ENCODE measurements at places on chromosomes 5 and 9.

GRCh38 chr5:56751572-56752313 lies 63.6 kb upstream of the MAP3K1 start:
- no peak for DNase-seq

- no peak for DNase-seq
These were observed 183.7 kb downstream of the GLIS3 start for GRCh38 chr9:4116071-4116581.

DNA sequence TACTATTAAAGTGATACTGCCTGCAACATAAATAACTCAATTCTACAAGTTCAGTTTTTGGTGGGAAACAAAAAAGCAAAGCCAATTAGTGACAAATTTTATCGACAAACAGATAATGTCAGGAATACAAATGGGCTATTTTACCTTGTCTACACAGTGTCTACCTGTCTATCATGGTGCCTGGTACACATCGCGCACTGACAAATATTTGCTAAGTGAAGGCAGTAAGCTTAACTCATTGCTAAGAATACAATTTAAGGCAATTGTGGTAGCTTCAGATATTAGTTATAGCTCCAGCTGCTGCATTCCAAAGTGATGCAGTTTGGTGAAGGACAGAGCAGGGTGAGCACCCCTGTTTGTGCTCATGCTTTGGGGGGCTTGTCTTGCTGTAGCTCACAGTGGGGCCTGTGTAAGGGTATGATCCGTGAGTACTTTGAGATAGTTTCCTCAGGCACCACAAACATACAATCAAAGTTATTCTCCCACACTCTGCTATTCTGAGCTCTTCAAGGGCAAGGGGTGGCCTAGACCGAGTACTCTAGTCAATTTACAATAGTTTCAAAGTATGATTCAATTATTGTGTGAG lies 24.7 kb downstream of the ELL2 start:
- no peak for DNase-seq

GRCh38 chr5:40685193-40685592 lies 5.5 kb downstream of the PTGER4 start:
- DNase-seq = no peak

DNA sequence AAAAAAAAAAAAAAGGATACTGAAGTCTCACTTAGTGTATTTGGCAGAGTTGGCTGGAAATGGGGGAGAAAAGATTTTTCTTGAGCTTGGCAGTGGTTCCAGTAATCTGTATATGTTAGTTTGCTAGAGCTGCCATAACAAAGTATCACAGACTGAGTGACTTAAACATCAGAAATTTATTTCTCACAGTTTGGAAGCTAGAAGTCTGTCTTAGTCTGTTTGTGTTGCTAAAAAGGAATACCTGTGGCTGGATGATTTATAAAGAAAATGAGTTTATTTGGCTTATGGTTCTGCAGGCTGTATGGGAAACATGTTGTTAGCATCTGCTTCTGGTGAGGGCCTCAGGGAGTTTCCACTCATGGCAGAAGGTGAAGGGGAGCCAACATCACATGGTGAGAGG lies 89.6 kb upstream of the CEP78 start:
- DNase-seq = no peak

DNA sequence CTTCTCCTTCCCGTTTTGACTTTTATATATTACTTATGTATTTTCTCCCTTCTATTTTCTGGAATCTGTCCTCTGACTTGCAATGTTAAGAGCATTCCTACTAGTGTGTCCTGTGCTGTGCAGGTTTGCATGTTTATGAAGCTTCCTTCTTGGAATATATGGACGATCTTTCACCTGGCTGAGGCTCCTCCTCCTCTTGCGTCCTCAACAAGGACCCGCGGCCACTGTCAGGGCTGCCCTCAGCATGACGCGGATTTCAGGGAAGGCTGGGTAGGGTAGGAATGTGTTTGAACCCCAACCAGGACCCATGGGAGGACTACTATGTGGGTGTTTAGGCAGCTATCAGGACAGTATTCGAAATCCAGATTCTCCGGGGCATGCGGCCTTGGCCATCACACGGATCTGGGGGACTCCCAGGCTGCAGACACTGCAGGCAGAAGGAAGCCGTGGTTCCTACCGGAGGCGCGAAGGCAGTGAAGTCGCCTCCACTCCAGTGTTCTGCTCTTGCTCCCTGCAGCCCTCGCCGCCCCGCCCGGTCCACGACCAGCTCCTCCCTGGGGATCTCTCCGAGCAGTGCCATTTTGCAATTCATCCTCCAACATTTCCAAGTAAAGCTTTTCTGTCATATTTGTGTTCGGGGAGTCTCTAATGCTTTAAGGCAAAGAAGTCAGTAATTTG lies 37.0 kb upstream of the OSMR start:
- DNase-seq = no peak

DNA sequence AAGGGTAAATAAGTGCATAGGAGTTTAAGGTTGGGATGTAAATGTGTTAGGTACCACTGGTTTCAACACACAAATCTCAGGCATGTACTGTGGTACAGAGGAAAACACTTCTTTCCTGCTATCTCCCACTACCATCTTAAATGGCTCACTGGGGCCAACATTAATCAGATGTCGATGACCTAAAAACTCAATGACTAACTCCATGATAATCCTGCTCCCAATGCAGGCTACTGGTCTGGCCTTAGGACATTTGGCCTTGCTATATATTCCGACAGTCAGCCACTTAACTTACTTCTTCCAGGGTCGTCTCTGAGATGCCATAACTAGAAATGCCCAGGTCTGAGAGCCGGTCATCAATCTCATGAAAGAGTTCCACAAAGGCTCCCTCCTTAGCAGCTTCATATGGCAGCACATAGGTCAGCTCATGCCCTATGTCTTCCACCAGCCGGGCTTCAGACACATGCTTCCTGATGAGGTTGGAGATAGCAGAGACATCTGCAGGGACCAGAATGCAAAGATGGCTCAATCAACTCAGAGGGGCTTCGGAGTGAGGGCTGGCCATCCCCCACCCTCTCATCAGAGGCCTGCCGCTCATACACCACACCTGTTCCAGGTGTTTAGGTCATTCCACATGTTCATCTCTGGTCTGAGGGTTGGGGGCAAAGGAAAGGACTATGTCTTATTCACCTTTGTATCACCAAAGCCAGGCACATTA lies 52.1 kb downstream of the NIPSNAP3B start:
- DNase-seq = no peak

- DNase-seq = no peak
These were observed 482.2 kb upstream of the PAPPA start for GRCh38 chr9:115671236-115671962.

DNA sequence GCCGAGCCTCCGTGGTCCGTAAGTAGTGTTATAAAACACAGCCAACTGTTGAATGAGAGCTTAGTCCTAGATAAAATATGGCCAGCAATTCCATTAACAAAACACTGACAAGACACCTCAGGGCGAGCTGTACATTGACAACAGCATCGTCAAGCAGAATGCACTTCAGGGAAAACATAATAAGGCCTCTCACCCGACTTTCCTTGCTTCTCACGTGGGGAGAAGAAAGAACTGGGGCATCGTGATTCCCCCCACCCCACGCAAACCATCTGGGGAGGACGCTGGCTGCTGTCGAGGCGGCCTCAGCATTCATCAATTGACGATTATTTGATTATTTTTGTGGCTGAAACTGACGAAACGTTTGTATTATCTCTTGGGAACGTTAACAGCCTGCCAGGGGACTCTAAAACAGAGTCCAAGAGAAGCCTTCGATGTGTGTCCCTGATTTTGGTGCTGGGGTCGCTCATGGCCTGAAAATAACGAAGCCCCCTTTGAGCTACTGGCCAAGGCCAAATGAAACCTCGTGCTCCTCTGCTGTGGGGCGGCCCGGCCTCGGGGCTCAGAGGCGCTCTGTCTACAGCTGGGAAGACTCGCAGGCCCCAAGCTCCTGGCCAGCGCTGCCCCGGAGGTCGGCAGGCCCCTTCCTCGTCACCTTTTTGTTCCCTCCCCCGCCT lies 464 bp downstream of the GDF9 start:
- DNase-seq = no peak

- DNase-seq = no peak
These were observed 5.6 kb downstream of the EFNA5 start for GRCh38 chr5:107665036-107665570.

- DNase-seq = no peak
These were observed 288.9 kb downstream of the RAB3C start for GRCh38 chr5:58871648-58872242.

GRCh38 chr5:139955053-139955605 lies 88.0 kb downstream of the NRG2 start:
- DNase-seq = no peak

- DNase-seq = no peak
These were observed 13.9 kb downstream of the TGFBI start for GRCh38 chr5:136042665-136043121.

- DNase-seq = peak; percentile 91
These were observed 83.4 kb downstream of the RAPGEF1 start for GRCh38 chr9:131656356-131657036.

DNA sequence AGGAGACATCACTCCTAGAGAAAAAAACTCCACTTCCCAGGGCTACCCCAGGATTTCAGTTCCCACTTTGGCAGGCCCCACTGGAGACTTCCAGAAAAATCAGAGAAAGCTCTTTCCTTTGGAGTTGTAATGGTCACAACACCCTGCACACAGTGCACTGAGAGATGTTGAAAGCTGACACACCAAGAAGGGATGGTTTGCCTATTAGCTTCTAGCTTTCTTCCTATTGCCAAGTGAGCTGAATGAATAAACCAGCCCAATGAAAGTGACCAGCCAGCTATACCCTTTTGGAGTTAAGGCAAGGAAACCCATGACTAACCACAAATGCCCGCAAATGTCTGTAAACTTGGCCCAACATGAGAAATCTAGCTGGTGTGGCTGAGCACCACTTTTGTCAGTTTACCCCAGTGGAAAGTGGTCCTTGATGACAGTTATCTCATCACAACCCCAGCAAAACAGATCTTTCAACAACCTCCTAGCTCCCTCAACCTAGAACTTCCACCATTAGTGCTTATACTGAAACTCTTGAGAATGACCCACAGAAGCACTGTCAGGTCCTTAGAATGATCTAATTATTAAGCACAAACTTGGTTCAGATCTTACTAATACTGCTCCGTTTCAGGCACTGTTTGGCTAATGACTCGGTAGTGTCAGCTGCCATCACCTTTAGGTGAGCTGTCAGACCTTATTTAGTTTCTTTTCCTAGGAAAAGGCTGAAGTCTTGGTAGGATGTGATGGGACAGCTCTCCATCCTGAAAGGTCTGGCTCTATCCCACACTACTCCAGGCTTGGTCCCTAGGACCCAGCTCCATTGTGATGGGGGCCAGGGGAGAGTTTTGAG lies 11.2 kb downstream of the IRF1 start:
- no peak for DNase-seq

GRCh38 chr5:149486726-149487635 lies 64.3 kb downstream of the CSNK1A1 start:
- no peak for DNase-seq

DNA sequence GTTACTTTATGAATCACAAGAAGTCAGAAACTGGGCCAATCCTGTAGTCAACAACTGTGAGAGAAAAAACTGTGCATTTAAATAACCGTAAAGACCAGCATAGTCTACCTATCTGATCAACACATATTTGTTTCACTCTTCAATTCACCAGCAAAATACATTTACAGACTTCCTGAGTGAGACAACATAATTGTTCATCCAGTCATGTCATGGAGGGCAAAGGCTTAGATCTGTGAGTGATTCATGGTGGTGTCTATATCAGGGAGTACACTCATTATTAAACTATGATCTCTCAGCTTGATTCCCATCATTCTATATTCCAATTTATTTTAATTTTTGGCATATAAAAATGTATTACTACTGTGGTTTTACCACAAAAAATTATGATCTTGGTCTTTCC lies 694.6 kb downstream of the DNAH5 start:
- no peak for DNase-seq

- no peak for DNase-seq
These were observed 2.6 kb upstream of the SMIM23 start for GRCh38 chr5:171783051-171783450.

GRCh38 chr9:136243631-136244030 lies 2.0 kb downstream of the QSOX2 start:
- no peak for DNase-seq

DNA sequence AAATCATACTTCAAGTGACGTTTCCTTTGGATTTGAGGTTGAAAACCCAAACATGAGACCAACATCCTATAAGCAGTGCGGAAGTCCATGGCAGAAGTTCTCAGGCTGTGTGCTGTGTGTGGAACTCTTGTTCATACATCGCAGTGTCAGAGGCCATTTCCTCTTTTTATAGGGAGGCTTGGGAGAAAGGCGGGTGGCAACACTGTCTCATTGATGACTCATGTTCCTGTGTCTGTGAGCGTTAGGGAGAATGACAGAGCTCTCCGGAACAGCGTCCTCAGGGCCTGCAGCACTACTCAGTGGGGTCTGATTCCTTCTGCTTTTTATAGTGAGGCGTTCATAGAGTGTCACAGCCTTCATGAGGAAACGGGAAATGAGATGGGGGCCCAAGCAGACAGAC lies 98.8 kb upstream of the BASP1 start:
- peak; percentile 98 for DNase-seq

DNA sequence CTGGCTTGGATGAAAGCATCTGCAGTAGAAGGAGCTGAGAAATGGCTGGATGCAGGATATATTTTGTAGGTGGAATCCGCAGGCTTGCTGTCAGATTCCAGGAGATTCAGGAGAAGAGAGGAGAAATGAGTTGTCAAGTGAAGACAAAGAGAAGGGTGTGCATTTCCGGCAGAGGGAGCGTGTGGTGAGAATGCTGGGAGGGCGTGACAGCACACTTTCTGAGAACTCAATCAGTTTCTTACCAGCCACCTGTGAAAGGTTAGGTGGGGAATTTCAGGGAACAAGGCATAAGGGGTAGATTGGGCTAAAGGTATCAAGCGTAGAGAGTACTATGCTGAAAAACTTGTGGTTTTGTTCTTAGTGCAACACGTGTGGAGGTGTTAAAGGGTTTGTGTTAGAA lies 199.3 kb upstream of the ANKH start:
- DNase-seq = no peak

GRCh38 chr5:159975462-159976019 lies 33.4 kb upstream of the TTC1 start:
- peak; percentile 44 for DNase-seq

DNA sequence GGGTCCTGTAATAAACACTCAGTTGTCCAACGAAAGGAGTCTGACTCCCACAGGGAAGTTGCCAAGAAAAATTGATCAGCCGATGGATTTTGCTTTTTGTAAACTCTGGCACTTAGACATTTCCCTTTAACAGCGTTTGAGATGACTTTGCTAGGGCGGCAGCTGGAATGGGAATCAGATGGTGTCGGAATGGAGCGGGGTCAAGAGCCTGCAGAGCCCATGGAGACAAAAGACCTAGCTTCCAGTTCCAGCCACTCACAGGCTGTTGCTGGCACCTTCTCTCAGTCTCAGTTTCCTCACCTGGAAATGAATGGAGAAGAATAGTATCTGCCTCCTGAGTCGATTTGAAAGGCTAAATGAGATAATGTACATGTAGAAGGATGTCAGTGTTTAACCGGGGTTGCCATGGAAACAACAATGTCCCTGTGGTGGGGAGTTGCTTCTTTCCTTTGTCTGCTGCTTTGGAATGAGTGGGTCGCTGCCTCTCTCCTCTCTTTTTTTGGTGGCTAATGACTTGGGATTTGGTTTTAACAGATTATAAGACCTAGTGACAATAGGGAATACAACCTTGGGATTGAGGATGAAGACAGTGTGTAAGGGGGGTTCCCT lies 137.4 kb downstream of the GAS1 start:
- no peak for DNase-seq

- no peak for DNase-seq
These were observed 78.7 kb downstream of the NRG2 start for GRCh38 chr5:139964266-139964993.
